ENCODE measurements at places on chromosomes 5 and 9.

GRCh38 chr9:107541523-107541922, 52.0 kb upstream of the KLF4 start:
- DNase-seq, result no peak

DNA sequence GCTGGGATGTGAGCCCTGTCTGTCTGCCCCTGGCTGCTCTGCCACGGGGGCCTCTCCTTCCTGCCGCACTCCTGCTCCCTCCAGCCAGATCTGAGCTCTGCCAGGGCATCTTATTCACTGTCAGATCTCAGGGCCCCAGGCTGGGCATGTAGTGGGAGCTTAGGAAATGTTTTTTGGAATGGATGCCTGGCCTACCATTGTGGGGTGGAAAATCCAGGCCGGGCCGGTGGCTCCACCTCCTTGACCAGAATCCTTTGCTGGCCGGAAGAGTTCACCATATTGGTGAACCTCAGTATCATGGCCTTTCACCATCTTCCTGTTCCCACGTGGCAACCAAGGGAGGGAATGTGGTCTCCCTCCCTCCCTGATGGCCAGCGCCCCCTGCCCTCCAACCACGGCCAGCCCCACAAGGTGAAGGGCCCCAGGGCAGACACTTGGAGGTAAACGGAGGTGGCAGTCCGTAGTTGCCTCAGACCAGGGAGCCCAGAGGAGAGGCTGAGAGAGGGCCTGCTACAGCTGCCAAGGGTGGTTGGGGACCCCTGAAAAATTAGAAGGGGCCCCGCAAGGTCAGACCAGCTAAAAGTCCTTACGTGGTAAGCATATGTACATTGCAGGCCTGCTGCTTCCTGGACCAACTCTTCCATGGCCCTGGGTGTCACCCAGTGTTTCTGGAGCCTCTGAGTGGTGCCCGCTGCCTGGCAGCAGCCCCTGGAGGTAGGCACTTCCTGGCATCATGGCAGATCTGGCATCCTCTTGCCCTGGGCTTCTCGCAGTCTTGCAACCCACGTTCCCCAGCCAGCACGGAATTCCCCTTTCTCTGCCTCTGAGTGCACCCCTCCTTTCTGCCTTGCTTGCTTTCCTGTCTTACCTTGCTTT, 153.3 kb downstream of the RGS3 start:
- no peak for DNase-seq

DNA sequence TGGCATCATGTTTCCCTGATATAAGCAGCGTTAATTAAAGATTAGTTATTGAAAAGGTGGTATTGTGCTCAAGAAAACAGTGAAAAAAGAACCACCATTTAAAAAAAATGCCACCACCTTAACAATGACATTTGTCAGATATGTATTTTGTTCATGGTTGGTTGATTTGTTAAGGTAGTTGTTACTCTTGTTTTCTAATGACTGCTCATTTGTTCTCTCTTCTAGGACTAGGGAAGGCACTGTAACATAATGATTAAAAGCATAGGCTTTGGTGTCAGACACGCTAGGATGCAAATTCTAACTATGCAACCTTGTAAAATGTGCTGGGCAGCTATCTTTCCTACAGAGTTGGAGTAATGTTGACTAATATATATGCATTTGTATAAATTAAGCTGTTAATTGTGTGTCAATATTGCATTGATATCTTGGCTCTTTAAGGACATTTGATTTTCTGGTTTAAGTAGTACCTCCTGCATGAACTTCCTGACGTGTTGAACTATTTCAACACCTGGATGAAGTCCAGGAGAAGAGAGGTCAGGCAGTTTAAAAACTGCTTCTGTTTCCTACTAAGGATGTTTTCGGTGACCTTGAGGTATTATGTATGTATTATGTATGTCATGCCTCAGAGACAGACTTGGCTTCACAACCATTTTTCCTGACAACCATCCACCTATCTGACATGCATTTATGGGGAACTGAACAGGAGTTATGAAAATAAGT, 77.8 kb downstream of the MUSK start:
- DNase-seq, result no peak

DNA sequence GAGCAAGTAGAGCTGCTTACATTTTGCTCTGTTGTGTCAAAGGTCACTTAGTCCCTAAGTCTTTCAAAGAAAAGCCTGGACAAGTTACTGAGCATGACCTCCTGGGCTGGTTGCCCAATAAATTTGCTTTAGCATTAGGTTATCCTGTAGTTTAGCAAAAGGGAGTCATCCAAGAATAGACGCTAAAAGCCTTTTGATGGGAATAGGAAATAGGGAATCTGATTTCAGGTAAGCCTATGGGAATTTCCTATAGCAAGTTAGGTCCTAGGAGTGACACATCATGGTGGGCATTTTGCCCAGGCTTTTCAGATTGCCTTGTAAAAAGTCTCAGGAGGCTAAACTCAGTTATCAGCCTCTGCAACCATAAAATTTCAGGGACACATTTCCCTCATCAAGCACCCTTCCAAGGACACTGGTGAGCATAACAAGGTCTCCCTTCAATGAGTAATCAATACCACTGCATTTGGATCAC, 67.6 kb upstream of the RANBP3L start:
- no peak for DNase-seq

- DNase-seq, result no peak
Observed at GRCh38 chr5:15003511-15003920, 131.9 kb upstream of the ANKH start.

DNA sequence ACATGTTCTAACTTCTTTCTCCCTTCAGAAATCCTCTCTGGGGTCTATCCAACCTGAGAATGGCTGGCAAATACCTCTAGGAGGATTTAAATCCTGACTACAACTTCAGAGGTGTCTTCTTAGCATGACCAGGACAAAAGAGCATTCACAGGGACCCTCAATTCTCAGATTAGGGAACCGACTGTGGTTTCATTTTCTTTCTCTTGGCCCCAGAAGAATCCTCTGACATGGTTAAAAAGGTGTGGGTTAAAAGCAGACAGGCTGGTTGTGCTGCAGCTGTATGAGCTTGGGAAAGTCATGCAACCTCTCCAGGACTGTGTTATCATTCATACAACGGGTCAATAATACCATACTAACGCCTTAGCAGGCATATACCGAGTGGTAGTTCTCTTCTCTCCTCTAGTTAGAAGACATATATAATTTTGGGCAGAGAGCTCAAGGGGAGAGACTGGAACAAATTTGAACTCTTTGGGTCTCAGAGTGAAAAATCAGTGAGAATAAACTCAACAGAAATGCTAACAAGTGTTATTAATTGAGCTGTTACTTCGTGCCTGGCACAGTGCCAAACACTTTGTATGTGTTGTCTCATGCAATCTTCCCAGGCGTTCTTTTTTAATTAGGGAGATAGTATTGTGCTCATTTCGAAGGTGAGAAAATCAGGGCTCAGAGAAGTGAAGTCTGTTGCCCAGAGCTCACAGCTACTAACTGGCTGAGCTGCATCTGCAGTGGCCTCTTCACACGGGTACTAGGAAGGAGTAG, 35.2 kb downstream of the INSYN2B start:
- no peak for DNase-seq

GRCh38 chr5:93343570-93343969, 237.4 kb downstream of the NR2F1-AS1 start:
- no peak for DNase-seq

DNA sequence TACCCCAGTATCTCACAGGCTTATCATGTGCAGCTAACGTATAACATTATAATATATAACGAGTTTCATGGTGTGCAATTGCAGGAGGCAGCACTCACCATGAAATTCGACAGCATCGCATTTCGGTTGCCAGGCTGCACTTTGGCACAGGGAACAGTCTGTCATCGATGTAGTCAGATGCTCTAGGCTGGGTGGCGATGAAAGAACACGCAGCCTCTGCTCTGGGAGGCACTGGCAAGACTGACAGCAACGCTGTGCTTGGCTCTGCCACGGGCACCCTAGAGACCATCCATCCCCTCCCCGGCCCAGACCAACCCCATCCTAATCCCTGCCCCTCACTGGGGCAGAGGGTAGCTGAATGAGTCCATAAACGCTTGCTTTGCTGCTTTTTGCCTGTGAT, 290.8 kb downstream of the MED10 start:
- DNase-seq, result no peak

DNA sequence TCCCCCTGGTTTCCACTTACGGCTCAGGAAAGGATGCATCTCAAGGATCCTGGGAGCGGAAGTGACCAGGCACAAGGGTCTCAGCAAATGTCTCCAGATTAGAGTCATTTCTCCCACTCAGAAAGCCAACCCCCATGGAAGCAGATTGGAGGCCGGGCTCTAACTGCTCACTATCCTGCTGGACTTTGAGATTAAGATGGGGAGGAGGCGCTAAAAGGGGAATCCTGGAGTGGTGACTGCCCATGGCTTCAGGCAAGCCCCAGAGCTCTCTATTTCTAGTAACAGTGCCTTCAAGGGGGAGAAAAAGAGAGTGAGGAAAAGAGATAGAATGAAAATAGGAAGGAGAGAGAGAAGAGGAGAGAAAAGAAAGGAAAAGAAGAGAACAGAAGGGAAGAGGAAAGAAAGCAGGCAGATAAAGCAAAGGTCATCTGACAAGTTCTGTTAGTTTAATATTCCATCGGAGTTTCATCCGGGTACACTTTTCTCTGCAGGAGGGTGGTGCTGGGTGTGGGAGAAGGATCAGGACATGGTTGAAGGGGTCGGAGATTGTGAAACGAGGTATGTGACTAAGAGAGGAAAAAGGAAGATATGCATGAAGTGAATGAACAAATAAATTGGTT, at the start of gene AGXT2:
Gene AGXT2, minus strand, starts transcription at position 165 of the 620 bp plus-strand sequence. Its CDS starts 57 bp downstream, at position 108.
- DNase-seq, result no peak

DNA sequence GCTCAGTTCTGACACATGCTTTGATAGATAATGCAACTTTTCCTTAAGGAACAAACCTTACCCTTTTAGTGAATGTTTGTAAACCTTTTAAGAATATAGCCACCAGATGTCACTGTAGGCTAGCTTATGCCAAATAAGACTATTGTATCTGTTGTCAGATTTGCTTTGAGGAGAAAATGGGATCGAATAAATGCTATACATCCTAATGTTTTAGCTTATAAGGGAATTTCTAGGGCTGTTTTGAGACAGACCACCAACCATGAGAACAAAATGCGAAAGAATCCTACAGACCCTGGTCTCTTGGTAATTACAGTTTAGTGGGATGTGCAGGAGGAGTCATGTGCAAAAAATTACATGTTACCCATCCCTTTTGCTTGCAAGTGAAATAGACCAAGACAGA, 127.6 kb upstream of the NMUR2 start:
- no peak for DNase-seq

DNA sequence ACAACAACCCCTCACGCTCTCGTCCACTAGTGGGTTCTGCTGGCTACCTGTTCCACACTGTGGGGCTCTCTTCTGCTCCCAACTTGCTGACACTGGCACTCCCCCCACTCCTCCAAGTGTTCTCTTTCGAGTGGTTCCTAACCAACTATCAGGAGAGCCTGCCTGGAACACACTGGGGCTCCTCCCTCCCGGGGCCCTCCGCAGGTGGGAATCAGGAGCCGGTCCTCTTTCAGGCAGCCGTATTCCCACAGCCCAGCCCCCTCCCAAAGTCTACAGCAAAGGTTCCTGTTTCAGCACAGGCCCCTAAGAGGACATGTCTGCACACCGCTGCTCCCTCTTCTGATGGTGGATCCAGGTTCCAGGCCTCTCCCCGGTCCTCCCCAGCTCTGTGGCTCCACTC, 165.9 kb downstream of the FSTL4 start:
- DNase-seq, result no peak

GRCh38 chr5:22596404-22596970, 256.7 kb downstream of the CDH12 start:
- DNase-seq, result no peak

GRCh38 chr9:134985451-134985850, 67.7 kb upstream of the FCN1 start:
- DNase-seq, result no peak

GRCh38 chr5:57324181-57324580, 150.3 kb downstream of the GPBP1 start:
- DNase-seq, result no peak

DNA sequence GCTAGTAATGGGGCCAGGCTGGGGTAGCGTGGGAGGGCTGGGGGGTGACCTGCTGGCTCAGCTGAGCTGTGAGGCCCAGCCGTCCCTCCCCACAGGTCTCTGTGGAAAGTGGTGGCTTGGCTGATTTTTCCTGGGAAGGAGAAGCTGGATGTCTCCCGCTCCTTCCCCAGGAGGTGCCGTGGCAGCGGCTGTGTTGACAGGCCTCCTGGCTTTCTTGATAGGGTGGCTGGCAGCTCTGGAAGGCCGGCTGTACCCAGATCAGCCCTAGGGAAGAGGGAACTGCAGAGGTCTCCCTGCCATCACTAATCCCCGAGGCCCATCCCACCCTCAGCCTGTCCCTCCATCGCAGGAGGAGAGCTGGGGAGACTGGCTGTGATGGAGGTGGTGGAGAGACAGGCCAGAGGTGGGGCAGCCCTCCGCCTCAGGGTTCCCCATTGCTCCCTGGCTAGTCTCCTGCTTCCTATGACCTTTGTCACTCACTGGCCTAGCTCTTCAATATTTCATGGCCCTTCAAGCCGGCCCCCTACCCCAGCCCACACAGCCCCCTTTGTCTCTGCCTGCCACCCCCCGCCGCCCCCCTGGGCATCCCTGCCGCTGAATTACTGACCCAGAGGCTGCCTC, 6.8 kb downstream of the CXXC5 start:
- no peak for DNase-seq

GRCh38 chr9:7223981-7224380, 466.2 kb downstream of the KDM4C start:
- DNase-seq, result no peak

- no peak for DNase-seq
Observed at GRCh38 chr5:22835686-22836085, 17.5 kb downstream of the CDH12 start.

GRCh38 chr5:110899566-110900412, 161.0 kb downstream of the SLC25A46 start:
- DNase-seq, result no peak

Measured in HS-27A (cell line).